ENCODE measurements at places on chromosomes 6 and 20.

- DNase-seq = no peak
Measured at GRCh38 chr6:53547166-53547810, 2.4 kb upstream of the GCLC start.

DNA sequence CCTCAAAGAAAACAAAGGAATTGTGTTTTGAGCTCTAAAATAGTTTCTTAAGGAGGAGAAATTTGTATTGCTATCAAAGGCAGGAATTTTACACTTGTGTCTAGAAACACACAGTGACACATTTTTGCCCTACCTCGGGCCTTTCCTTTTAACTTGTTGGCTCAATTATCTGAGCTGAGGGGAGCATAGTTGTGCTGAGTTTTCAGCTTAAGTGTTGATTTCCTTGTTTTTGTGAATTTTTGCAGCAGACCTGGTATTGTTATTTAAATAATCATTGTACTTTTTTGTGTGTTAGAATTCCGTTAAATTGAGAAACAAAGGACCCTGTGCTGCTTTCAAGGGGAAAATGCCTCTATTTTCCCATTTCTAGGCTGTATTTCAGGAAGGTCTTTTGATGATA, 249.7 kb downstream of the CD83 start:
- no peak for DNase-seq

GRCh38 chr20:24370249-24370648, 99.2 kb upstream of the SYNDIG1 start:
- no peak for DNase-seq

DNA sequence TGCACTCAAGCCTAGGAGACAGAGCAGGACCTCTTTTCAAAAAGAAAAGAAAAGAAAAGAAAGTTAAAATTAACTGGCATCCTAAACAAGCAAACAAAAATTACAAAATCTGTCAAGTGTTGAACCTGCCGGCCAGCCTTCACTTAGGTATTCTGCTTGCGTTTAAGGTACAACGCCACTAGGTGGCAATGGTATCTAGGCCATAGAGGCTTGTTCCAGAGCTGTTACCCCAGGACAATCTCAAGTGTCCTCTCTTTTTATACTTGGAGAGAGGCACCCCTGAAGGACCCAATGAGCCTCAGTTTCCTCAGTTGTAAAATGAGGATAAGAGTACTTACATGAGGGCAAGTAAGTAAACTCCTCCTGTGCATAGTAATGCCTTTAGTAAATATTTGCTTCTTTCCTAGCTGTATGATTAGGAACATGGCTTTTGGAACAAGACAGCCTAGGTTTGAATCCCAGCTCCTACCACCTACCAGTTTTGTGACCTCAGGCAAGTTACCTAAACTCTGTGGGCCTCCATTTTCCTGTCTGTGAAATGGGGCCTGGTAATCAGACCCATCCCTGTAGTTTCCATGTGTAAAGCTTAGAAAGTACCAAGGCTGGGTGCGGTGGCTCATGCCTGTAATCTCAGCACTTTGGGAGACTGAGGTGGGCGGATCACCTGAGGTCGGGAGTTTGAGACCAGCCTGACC, 5.8 kb upstream of the PACSIN1 start:
- DNase-seq = no peak

DNA sequence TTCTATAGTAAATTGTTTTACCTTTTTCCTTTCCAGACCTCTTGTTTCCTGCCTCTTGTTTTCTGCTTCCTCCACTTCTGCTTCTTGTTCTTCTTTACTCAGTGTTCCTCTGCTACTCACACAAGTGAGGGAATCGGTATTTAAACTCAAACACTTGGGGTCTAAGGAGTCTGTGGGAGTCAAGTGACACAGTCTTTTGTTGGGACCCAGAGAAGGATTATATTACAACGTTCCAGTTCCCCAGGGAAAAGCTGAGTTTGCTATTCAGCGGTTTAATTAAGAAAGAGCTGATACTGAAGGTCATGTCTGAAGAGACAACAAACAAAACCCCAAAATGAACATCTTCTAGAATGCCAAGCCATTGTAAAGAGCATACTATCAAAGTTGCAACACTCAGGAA, 107.8 kb upstream of the CITED2 start:
- DNase-seq = no peak

DNA sequence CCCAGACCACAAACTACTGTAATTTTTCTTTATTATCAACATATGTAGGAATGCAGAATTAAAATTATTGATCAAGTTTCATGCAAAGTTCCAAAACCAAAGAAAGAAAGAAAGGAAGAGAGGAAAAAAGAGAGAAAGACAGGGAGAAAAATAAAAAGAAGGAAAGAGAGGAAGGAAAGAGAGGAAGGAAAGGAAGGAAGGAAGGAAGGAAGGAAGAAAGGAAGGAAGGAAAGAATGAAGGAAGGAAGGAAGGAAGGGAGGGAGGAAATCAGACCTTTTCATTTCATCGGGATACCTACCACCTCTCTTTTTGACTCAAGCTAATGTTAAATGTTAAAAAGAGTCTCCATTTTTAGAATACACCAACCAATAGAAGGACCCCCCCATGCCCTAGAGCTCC, 31.9 kb downstream of the DCDC2 start:
- DNase-seq = no peak
